ENCODE measurements at places on chromosomes 1 and 21.

DNA sequence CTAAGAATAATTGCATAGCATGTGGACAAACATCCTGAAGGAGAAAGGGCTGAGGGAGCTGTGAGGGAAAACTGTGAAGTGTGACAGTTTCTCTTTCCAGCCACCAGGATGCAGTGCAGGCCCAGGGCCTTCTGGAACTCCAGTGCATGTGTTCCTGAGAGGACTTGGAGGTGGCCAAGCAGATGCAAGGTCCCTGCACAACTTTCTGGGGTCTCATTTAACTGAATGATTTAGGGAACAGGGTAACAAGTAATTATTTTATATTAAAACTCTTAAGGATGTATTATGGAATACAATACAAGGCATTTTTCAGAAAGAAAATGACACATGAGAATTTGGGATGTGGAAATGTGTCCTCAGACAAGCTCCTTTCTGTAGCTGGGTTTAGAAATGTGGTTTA lies 61.2 kb upstream of the MCOLN3 start:
- peak; percentile 62 for DNase-seq

DNA sequence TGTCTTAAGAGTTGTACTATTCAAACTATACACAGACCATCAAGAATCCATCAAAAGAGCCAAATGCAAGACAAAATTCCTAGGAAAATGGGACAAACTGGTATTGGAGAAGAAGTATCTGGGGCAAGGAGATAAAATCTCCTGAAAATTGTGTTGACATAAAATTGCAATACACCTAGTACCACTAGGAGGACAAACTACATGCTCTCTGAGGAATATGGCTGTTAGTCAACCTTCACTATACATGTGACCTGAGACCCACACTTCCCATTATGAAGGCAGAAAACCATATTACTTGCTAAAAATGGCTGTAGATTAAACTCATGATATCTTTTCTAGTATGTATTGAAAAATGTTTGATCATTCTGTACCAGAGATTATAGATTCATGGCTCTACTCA lies 30.0 kb downstream of the IRF2BP2 start:
- peak; percentile 55 for DNase-seq

GRCh38 chr1:176794897-176795508 lies 332.0 kb downstream of the PAPPA2 start:
- no peak for DNase-seq

DNA sequence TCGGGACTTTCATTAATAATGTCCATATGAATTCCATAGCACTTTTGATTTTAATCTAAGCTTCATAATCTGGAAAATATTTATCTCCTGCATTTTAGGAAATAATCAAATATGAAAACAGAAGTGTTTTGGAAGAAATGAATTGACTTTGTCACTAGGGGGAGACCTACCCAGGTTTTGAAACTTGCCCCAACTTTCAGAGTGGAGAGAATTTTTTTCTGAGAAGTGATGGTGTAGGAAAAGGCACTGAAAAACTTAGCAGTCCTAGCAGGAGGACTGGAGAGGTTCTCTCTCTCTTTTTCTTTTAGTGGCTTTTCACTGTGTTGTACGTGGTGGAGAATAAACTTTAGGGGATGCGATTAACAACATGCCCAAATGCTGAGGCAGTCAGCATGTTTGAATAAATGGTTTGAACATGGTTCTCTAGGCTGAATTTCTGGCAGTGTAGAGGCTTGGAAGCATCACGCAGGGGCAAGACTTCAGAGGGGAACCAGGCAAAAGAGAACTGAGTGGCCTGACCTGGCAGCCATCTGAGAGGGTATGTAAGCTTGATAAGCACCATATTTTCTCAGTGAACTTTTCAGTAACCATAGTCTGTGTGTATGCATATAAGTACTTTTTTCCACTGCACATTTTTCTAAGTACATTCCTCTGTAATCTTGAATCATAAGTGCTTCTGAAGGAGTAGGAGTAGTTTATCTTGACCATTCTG lies 68.3 kb upstream of the NEK7 start:
- DNase-seq = peak; percentile 50

DNA sequence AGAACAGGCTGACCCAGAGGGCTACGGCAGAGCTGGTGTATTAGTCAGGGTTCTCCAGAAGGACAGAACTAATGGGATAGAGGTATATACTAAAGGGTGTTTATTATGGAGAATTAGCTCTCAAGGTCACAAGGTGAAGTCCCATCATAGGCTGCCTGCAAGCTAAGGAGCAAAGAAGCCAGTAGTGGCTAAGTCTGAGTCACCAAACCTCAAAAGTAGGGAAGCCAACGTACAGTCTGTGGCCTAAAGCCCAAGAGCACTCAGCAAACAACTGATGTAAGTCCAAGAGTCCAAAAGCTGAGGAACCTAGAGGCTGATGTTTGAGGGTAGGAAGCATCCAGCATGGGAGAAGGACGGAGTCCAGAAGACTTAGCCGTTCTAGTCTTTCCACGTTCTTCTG lies 179.2 kb downstream of the BACH1 start:
- DNase-seq = peak; percentile 40

DNA sequence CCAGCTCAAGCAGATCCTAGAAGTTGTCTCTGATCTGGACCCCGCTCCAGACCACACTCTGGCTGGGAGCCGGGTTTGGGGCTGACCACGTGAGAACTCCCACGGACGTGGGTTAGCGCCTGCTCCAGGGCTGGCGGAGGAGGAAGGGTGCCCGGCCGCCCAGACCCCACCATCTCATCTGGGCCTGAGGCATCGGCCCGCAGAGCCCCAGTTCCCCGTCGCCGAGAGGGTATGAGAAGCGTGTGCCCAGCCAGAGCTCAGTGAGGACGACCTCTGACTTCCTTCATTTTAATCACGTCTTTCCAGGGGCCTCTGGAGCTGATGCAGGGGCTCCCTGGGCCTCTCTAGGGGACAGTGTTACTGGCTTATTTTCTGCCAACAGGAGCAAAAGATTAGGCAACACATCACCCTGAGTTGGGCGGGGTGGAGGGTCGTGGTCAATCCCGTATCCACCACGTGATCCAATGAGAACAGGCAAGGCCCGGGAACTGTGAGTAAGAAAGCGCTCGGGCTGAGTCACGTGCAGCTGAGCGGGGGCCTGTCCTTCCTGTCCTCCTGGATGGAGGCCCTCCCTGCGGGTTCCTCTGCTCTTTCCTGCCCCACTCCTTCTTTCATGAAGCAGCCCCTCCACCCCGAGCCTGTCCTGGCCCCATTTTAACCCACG lies 81.1 kb downstream of the SIK1 start:
- DNase-seq = peak; percentile 80

DNA sequence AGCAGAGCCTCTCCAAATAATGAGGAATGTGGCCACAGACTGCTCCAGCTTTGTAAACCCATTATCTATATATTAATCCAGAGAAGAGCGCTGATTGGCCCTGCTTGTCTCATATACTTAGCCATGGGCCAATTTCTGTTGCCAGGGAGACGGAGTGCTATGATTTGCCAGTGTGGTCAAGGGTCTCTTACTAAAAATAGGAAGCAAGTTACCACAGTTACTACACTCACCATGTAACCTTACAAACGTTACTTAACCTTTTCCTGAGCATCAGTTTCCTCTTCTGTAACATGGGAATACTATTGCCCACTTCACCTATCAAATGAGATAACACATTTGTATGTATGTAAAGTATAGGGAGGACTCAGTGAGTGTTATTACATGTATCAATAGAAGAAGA lies 7.7 kb upstream of the S100A2 start:
- DNase-seq = no peak

- DNase-seq = no peak
These were observed 4.5 kb downstream of the HNRNPR start for GRCh38 chr1:23339632-23340031.

DNA sequence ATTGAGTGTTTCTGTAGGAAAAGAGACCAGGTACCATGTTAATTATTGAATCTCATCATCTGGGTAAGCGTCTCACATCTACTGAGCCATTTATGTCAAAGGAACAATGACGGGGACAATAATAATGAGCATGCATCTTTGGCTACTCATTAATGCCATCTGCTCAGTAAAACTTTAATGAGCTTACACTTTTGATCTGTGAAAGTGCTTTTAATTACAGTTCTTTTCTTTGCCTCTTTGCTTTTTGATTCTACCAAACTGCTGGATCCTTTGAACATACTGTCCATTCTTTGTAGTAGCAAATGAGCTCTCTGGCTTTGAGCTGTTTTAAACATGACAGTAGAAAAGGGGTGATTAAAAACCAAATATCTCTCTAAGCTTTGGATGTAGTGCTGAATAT lies 181.2 kb upstream of the IVNS1ABP start:
- DNase-seq = no peak

All from bronchial epithelial cell (primary cell).